Left lung (tissue), 14 donors: ENCODE measurements at places on chromosomes 3 and 15. TPM values are rescaled to one million over a fixed set of nuclear protein-coding genes. Genes with fewer than 3 reads are reported as not detected.

KIF9 gene
- total RNA-seq = 8.4 TPM

DNA sequence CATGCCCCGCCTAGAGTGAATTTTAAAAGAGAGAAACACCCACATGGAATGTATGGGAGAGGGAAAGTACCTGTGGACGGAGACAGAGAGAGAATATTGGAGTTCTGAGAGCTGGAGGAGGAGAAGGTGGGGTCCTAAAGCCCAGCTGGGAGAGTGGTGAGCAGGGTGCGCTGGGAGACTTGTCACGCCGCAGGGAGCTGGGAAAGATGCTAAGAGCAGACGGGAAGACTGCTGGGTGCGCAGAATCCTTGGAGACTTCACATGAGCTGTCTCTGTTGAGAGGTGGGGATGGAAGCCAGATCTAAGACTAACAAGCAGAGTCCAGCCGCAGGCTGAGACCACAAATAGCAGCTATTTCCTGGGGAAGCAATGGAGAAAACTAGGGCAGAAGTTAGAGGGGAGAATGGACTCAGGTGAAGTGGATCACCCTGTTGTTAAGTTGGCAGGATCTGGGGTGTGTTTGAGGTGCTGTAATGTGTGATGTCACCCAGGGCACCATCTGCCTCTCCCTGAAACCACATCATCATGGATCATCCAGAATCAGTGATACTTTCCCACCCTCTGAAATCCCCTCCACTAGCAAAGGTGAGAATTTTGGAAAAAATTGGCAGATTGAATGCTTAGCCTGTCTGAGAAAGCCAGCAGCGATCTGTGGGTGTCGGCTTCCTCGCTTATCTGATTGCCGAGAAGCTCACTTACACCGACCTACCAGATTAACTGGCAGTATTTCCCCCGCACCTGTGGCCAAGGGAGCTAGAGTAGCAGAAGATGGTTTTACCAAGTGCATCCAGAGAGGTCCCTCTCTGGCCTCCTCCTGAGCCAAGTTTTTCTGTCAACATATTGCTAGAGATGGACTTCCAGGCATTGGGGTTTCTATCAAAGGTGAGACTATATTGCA, 174.8 kb upstream of the BHLHE40 start:
- no peak for DNase-seq

DNA sequence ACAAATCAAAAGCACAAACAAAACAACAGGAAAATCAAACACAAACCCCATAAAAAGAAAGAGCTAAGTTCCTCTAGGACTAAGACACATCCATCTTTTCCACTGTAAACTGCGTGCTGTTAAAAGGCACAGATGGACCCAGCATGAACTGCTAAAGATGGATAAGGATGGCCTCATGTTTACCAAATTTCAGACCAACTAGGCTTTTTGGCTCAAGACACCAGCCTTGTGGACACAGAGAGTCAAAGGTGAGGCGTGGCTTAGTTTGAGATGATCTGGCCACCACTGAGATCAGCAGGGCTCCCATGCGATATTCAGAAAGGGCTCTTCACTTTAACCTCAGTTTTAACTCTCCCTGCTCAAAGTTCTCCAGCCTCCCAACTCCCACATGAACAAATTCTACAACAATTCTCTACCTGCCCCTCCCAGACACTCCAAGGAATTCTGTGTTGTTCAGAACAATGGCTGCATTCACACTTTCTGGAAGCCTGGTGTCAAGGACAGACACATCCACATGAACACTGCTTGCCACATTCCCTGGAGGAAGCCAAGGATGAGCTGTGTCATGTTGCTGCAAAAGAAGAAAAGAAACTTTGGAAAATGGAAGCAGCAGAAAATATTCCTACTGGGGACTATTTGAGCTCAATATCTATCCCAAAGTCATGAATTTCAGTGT, 198.4 kb upstream of the LRRN1 start:
- no peak for DNase-seq

NEK10 gene
- 1.5 TPM for total RNA-seq

DNA sequence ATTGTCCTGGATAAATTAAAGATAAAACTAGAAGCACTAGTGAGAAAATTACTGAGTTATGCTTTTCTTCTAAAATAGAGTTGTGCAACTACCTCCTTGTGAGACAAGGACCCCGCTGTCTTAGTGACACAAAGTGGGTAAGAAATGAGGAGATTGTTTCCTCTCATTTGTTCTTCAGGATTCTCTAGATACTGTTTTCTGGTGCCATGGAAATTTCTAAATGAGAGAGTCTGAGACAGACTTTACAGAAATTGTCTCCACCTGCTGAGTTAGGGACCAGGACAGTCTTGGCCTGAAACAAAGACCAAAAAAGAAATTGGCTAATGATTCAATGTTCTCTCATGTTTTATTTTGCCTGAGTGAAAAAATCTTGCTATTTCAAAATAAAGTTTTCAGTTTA, 427.5 kb downstream of the TUSC7 start:
- no peak for DNase-seq

DGKG gene
- 6.2 TPM for total RNA-seq

GRCh38 chr3:29760226-29760685, 479.4 kb downstream of the RBMS3 start:
- no peak for DNase-seq

DNA sequence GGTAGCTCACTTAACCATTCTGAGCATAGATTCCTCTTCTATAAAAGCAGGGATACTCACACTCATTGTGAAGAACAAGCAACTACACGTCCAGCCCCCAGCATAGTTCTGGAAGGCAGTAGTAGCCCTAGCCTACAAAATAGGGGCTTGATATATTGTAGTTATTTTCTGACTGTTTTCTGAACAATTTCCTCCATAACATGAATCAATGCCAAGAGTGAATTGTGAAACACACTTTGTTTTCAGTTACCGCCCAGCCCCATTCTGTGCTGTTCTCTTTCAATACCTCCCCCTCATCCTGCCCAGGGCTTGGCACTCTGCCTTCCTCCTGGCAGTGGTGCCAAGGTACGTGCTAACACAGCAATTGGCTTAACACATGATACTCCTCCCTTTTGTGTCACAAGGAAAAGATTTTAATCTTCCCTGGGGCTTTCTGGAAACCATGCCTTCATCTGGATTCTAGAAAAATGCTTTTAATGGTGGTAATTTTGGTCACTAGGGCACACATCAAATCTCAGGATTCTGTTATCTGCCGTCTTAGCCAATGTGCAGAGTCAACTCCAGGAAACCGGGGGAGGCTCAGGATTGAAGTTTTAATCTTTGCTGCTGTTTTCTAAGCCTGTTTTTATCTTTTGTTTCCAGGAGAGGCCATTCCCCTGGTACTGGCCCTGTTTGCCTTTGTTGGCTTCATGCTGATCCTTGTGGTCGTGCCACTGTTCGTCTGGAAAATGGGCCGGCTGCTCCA, 37.2 kb downstream of the IL20RB start:
- peak; percentile 84 for DNase-seq

DNA sequence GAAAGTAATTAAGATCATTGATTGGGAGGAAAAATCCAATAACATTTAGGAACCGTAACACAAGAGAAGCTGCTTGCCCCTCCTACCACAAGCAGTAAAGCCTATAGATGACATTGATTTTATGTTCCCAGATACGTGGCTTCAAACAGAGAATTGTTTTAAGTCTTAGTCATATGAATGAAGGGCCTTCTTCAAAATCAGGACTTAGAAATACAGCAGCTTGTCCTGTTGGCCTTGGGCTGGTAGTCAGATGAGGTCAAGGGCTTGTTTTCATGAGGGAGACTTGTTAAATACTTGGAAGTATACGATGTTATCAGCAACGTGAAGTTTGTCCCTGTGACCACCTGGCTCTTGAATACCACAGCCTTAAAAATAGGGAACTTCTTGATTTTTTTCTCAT, 114.4 kb downstream of the VGLL4 start:
- DNase-seq = no peak

DNA sequence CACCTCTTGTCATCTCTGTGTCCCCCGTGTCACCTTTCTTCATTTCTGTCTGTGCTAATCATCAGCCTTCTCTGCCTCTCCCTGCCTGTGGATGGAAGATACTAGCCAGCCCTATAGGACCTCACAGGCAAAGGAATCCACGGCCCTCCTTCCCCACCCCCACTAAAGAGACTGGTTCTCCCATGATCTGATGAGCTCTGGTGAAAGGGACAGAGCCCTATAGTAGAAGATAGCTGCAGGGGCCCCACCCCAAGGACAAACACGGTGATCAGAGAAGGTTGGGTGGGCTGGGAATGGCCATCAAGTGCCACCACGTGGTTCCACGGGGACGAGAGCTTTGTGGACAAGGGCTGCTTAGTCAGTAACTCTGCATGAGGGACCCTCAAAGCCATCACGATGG, 27.8 kb upstream of the RASA2 start:
- DNase-seq = no peak

DNA sequence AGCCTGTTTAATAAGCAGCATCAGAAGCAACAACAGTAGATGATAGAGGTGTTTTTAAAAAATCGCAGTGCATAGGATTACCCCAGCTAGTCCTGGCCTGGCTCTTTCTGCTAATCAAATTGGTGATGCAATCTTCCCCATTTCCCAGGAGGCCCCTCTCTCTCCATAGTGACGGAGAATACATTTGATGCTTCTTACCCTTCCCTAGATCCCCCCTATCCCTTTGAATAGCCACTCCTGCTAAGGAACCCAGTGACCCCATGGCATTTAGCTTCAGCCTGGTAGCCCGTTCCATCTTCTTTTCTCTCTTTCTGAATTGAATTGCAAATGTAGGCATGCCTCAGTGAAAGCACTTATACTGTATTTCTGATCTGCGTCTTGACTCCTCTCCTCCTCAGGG, 223.6 kb upstream of the GAP43 start:
- no peak for DNase-seq

DNA sequence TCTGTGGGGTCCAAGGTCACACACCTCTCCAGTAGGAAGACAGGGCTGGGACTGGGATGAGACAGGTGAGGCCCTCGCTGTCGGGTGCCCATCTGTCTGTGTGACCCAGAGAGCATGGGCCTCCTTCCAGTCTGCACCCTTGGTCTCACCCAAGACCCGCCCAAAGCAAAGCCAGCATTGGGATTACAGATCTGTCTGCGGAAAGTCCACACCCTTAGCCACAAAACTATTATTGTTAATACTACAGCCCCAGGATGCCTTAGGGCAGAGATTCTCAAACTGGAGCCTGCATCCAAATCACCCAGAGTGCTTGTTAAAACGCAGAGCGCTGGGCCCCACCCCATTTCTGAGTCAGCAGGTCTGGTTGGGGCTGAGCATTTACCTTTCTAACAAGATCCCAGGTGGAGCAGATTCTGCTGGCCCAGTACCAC, 58.5 kb upstream of the ZNF148 start:
- no peak for DNase-seq

HCN4 gene
- total RNA-seq = 0.16 TPM

DNA sequence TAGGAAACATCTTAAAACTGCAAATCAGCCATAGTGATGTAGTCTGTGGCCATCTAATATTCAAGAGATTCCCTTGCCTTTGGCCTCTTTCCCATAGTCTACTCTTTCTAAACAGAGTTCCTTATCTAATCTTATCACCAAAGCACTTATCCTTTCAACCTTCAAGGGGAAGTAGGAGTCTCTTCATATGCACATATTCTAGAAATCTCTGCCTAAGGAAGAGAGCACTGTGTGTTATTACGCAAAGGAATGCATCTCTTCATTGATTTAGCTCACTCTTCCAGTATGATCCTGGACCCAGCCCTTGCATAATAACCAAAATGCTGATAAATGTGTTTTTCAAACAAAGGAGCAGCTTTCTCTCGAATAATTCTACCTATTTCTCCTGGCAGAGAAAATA, 253.7 kb upstream of the TPRG1 start:
- DNase-seq = no peak

- no peak for DNase-seq
Measured at GRCh38 chr3:183626877-183627594, 8.4 kb upstream of the KLHL24 start.

DNA sequence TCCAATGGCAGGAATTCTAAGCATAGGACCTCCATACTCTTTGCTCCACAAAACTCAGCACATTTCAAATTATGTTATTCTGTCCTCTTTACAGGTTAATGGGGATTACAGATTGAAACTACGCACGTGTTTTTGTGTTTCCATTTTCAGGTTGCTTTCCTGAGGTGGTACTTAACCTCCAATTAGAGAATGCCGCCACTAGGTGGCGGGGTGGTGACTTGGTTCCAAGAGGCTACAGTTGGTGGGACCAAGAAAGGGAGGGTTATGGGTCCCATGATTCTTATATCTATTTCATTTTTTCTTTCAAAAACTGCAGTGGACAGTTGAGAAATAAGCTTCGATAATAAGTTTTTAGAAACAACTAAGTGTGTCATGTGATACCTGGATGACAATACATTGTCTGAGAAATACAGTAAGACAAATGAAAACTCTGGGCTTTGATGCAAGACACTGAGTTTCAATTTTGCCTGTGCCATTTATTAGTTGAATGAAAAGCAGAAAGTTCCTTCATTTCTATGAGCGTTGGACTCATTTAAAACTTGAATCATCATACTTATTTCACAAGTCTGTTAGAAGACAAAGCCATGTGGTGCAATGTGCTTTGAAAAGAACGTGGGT, 539.0 kb downstream of the FGF12 start:
- DNase-seq = peak; percentile 39

ATP13A5 gene
- 1.1 TPM for total RNA-seq

COX17 gene
- total RNA-seq = 49.6 TPM

ZNF860 gene
- total RNA-seq = 1.9 TPM

GRCh38 chr15:22968366-22968765, 11.8 kb downstream of the CYFIP1 start:
- DNase-seq = no peak

WDR93 gene
- 0.52 TPM for total RNA-seq

VIPR1 gene
- 82.5 TPM for total RNA-seq

SLC28A2 gene
- not detected for total RNA-seq

- DNase-seq = no peak
Measured at GRCh38 chr15:75359537-75360250, 8.7 kb downstream of the MAN2C1 start.

CHRNA7 gene
- total RNA-seq = 2.3 TPM
